ENCODE measurements at places on chromosomes 11 and 22.

DNA sequence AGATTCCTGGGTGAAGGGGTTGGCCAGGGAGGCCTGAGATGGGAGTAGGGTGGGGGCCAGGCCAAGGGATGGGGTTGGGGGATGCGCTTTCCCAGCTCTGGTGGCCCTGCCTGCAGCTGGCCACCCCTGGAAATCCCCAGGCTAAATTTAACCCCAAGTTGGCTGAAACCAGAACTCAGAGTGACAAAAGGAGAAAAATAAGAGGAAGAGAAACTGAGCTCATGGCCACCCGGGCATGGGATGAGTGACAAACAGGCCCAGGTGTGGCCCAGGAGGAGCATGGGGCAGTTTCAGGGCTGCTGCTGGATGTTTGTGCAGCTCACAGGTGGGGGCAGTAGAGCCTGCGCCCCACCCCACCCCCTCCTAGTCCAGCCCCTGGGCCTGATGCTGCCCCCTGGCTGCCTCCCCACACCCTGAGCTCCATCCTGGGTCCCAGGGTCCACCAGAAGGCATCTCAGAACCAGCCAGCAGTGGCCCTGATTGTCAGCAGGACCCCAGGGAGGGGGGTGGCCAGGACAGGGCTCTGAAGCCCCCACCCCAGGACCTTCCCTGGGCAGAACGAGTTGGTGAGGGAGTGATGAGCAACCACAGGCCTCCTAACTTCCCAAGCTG lies 48.0 kb downstream of the IGLL5 start:
- DNase-seq = no peak

DNA sequence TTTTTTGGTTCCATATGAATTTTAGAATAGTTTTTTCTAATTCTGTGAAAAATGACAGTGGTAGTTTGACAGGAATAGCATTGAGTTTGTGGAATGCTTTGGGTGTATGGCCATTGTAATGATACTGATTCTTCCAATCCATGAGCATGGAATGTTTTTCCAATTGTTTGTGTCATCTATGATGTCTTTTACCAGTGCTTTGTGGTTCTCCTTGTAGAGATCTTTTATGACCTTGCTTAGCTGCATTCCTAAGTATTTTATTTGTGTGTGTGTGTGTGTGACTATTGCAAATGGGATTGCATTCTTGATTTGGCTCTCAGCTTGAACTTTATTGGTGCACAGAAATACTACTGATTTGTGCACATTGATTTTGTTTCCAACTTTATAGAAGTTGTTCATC lies 3.0 kb upstream of the CSF2RB start:
- no peak for DNase-seq

GRCh38 chr11:129412494-129412893 lies 36.8 kb downstream of the BARX2 start:
- DNase-seq = no peak

- no peak for DNase-seq
Observed at GRCh38 chr11:93737904-93738612, 3.2 kb downstream of the TAF1D start.

DNA sequence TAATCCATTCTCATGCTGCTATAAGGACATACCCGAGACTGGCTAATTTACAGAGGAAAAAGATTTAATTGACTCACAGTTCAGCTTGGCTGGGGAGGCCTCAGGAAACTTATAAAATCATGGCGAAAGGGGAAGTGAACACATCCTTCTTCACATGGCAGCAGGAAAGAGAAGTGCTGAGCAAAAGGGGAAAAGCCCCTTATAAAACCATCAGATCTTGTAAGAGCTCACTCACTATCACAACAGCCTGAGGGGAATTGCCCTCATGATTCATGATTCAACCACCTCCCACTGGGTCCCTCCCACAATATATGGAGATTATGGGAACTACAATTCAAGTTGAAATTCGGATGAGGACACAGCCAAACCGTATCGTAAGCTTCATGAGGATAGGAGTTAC lies 3.8 kb upstream of the CYB5R2 start:
- DNase-seq = no peak

DNA sequence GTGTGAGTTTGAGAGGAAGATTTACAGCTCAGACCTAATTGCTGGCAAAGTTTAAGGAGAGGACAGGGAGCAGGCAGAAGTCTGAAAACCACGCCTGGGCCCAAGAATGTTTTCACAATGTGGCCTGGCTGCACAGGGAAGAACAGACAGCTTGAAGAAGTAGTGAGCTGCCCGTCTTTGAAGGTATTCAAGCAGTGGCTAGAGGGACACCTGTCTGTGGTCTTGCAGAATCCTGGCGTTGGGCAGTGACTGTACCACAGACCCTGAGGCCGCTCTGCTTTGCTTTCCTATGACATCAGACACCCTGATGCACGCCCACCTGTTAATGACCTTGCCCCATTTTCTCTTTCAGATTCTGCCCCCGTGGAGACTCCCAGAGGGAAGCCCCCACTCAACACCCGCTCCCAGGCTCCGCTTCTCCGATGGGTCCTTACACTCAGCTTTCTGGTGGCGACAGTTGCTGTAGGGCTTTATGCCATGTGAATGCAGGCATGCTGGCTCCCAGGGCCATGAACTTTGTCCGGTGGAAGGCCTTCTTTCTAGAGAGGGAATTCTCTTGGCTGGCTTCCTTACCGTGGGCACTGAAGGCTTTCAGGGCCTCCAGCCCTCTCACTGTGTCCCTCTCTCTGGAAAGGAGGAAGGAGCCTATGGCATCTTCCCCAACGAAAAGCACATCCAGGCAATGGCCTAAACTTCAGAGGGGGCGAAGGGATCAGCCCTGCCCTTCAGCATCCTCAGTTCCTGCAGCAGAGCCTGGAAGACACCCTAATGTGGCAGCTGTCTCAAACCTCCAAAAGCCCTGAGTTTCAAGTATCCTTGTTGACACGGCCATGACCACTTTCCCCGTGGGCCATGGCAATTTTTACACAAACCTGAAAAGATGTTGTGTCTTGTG lies 6.6 kb upstream of the MCM5 start:
- DNase-seq = no peak

DNA sequence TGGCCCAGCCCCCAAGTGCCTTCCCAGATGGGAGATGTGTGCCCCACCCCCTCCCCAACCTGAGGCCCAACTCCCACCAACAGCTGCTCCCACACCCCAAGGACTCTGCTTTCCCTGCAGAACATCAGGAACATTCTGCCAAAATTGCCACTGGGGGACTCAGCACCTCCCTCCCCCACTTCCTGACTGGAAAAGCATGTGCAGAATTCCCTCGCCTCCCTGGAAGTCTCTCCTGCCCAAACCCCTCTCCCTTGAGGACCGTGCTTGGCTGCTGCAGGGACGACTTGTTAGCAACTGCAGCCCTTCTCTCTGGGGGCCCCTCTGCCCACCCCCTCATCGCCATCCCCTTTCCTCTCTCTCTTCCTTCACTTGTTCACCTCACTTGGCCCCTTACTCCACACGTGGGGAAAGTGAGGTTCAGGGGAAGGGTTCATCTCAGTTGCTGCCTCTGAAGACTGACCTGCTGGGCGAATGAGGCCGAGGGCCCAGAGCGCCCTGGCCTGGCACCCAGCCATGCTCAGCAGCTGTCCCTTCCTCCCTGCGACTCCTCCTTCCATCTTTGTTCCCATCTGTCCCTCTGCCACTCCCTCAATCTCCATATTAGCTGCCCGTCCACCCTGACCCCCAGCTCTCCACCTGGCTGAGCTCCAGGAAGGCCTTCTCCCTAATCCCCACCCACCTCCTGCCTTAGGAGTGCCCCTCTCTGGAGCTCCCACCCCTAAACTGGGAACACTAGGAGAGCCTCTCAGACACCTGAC lies 105.1 kb downstream of the CHST1 start:
- DNase-seq = no peak

GRCh38 chr22:49850021-49850911 lies 3.4 kb upstream of the ZBED4 start:
- DNase-seq = no peak

DNA sequence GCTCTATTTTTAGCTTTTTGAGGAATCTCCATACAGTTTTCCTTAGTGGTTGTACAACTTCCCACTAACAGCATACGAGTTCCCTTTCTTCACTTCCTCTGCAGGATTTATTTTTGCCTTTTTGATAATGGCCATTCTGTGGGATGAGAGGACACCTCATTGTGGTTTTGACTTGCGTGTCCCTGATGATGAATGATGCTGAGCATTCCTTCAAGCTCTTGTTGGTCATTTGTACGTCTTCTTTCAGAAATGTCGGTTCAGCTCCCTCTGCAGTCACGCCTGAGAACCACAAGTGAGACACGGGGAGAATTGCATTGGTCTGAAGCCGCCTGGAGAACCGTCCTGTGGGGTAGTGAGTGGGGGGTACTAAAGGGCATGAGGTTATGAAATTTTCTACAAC lies 2.0 kb upstream of the KRTAP5-10 start:
- peak; percentile 4 for DNase-seq

GRCh38 chr22:49392841-49393510 lies 434.7 kb downstream of the BRD1 start:
- no peak for DNase-seq

GRCh38 chr11:110896358-110896757 lies 184.1 kb upstream of the ARHGAP20 start:
- no peak for DNase-seq

GRCh38 chr11:9719566-9720289 lies 55.9 kb downstream of the SWAP70 start:
- no peak for DNase-seq

- DNase-seq = no peak
Observed at GRCh38 chr22:38204784-38205183, 3.0 kb downstream of the MAFF start.

GRCh38 chr11:32152216-32152615 lies 61.3 kb downstream of the RCN1 start:
- DNase-seq = no peak

DNA sequence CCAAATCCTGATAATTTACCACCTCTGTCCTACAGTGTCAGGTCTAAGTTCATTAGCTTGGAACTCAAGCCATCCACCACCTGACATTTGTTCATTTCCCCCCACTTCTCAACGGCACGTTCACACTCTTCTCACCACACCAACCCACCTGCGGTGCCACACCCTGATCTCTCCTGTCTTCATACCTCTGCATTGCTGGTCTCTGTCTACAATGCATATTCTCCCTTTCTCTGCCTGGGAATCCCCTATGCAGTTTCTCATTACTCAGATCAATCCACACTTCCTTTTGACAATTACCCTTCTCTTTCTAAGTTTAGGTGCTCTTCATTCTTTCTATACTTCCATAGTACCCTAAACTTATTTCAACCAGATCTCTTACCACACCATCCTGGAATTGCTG lies 20.4 kb upstream of the EMSY start:
- DNase-seq = no peak

DNA sequence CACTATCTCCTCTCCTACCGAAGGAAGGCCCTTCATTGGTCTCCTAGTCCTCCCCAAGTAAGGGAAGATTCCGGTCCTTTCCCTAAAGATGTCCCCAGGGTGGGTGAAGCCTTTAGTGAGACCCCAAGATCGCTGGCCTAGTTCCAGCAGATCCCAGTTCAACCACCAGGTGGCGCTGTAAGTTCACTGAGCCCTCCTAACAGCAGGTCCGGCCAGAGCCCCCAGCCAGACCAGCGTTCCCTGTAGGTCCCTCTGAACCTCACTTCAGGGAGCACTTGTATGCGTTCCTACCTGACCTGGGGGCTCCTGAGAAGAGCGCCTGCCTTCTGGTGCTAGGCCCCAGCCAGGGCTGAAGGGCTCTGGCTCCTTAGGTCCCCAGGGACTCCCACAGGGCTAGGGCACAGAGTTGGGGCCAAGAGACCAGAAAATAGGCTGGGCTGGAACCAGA lies 38.1 kb downstream of the LMO1 start:
- no peak for DNase-seq

- no peak for DNase-seq
Observed at GRCh38 chr22:47013861-47014635, 251.6 kb downstream of the TBC1D22A start.

- DNase-seq = no peak
Observed at GRCh38 chr11:2685051-2685450, 14.7 kb downstream of the KCNQ1OT1 start.

Data from AG04449 (cell line).